Spinal cord (tissue), 10 donors: ENCODE measurements at places on chromosomes 4 and X.

- peak; percentile 66 for DNase-seq
Observed at GRCh38 chrX:84501798-84502628, at the start of gene HDX. Gene HDX, minus strand, starts transcription at chrX:84502453. Its CDS starts 27,056 bp downstream, at chrX:84475397.

DNA sequence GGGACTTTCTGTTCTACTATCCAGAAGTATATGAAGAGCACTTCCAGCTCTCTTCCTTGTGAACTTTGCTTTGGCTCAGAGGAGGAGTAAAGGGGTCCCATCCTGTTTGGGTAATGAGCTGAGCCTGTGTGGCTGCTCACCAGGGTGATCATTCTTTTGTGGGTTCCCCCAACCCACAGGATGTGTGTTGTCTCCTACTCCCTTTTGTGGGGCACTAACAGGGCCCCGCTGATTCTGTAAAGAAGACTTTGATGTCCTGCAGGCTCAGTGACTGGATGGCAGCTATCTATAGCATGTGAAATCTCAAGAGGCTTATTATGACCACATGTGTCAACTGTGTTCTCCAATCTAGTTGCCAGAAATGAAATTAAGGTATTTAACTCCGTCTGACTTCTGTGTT, 40.8 kb downstream of the ZNF518B start:
- no peak for DNase-seq

- DNase-seq: peak; percentile 60
Observed at GRCh38 chr4:94826206-94826605, 68.5 kb downstream of the BMPR1B start.

- DNase-seq: no peak
Observed at GRCh38 chrX:9475984-9476383, 11.1 kb downstream of the TBL1X start.

- no peak for DNase-seq
Observed at GRCh38 chr4:2047031-2047660, 12.0 kb upstream of the NAT8L start.
